ENCODE measurements at places on chromosomes 1 and 21. TPM values are rescaled to one million over a fixed set of nuclear protein-coding genes. Genes with fewer than 3 reads are reported as not detected.

KNCN gene
- not detected for total RNA-seq

DNA sequence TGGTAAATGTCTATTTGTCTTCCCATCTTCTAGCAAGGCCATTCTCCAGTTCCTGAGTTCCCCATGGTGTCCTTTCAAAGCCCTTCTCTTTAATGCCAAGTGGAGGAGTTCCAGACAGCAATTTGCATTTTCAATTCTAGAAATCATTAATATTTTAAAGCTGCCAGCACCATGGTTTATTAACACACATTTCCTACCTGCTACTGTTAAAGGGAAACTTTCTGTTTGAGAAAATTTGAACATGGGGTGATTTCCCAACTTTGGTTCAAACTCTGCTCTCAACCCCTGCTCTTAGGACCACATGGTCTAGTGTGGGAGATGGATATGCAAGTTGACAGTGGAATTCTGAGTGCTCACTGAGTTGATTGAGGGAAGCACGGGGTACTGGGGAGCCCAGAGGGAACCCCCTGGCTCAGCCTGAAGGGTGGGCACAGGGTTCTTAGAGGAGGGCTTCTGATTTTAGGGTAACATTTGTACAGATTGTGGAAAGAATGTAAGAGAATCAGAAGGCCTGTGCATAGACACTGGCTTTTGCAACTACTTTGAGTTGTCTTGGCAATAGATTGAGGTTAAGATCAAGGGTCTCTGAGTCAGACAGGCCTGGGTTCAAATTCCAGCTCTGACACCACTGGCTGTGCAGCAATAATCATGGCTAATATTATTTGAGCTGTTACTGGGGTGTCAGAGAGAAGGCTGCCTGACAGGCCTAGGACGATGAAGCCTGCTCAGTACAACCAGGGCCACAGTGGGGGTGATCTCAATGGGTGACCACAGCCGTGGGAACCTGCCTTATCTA lies 97.8 kb downstream of the BEND5 start:
- H3K36me3 ChIP-seq: no peaks in the 10 kb centered on the region
- no peak for DNase-seq
- no peak overlapping the region for H3K4me3 ChIP-seq
- H3K4me1 ChIP-seq: no peaks in the 10 kb centered on the region

CLDN8 gene
- total RNA-seq: not detected

DNA sequence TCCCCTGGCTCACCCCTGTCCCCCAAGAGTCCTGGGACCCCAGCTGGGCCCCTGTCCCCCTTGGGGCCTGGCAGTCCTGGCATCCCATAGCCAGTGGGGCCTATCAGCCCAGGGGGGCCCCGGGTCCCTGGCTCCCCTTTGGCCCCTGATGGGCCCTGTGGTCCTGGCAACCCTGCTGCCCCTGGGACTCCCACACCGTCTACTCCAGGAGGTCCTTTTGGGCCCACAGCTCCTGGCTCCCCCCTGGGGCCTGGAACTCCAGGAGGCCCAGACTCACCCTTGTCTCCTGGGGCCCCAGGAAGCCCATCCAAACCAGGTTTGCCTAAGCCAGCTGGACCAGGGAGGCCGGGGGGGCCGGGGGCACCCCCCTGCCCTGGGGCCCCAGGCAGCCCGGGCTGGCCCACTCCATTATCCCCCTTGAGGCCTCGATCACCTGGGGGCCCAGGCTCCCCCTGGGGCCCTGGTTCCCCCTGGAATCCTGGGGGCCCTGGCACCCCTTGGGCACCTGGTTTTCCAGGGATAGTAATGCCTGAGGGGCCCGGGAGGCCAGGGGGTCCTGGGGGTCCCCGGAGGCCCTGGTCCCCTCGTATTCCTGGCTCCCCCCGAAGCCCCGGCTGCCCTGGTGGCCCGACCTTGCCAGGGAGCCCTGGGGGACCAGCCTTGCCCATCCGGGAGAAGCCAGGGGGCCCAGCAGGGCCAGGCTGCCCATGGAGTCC lies 10.1 kb downstream of the ADPRS start:
- H3K4me1 ChIP-seq: no peaks in the 10 kb centered on the region
- DNase-seq: no peak
- no peaks in the 10 kb centered on the region for H3K36me3 ChIP-seq
- H3K27ac ChIP-seq: no peak overlapping the region

Measured in natural killer cell treated with Interleukin-12 subunit alpha and Interleukin-12 subunit beta and Interleukin-15 and Interleukin-18, amount 100 ng/mL, for 72 hours (primary cell).